ENCODE measurements at places on chromosomes 2 and 18.

- DNase-seq = no peak
Observed at GRCh38 chr2:217632043-217632442, 370.8 kb downstream of the TNS1 start.

DNA sequence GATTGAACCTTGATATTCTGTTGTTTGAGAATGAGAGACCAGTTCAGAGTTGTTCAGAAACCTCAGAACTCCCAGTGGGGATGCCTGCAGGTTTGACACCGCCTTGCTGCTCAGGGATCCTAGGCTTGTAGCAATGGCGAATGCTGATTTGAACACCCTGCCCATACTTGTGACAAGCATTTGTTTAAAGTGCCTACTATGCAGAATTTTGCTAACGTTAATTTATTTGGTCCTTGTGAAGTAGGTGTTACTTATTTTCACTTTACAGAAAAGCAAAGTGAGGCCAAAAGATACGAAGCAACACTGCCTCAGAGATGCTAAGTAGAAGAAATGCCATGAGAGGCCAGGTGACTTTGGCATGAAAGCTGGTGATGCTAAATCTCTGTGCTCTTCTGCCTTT lies 32.3 kb downstream of the STON1 start:
- DNase-seq = no peak

DNA sequence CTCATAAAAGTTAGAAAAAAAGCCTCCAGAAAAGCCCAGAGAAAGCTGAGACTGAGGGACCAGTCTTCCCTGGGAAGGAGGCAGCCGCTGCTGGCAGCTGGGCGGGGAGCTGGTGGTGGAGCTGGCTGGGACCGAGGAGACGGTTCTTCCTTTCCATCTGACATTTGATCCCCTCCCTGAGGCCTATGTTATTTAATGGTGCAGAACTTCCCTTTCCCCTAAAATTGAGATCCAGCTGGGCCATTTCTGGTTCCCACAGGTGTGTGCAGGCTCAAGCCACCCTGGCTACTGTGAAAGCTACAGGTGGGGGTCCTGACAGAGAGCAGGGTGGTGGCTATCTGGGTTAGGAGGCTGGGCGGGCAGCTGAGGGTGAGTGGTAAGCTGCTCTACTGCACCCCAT lies 81.5 kb upstream of the FZD7 start:
- no peak for DNase-seq

DNA sequence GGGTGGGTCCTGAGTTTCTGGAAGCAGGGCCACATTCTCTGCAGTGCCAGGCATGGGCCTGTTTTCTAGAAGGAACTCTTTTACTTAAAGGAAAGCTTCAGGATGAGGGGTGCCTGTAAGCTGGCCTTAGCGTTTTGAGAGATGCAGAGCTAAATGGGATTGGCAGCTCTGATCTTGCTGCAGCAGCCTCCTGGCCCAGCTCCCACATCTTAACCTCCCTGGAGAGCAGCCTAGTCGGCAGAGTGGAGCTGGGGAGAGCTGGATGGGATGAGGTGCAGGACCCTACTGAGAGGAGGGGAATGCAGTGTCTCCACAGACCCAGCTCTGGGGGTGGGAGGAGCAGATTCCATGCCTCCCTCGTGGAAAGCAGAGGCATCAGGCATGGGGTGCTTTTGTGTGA lies 52.0 kb downstream of the TMEM17 start:
- no peak for DNase-seq

GRCh38 chr2:164257742-164258141 lies 363.5 kb downstream of the GRB14 start:
- DNase-seq = peak; percentile 4

DNA sequence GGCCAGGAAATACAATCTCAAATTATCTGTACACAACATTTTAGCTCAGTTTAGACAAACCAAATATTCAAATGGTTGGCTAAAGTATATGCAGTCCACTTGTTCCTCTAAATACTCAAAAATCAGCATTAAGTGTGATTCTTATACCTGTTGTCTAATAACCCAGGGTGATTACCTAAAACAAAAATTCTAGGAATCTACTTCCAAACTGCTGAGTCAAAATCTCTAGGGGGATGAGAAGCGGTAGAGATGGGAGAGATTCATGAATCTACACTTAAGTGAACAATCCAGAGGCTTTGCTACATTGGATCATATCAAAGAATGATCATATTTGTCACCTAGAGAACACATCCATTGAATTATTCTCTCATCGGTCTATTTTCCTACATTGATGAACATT lies 420.9 kb upstream of the PKDCC start:
- DNase-seq = no peak

DNA sequence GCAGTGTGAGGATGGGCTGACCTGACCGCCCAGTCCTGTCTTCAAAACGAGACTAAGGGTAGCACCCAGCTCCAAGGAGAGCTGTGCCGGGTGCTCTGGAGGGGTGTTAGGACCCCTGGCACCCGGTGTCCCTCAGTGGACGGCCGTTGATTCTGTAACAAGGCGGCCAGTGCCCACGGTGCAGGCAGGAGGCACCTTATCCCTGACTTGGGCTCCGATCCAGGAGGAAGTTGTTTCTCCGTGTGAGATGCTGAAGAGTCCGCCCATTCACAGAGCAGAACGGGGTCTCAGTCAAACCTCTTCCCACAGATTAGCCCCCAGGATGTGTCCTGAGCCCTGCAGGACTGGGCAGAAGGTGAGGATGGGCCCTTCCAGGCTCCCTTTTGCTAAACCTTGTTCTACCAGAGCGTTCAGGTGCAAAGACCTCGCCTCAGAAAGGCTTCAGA lies 123.0 kb downstream of the NFATC1 start:
- DNase-seq = no peak

DNA sequence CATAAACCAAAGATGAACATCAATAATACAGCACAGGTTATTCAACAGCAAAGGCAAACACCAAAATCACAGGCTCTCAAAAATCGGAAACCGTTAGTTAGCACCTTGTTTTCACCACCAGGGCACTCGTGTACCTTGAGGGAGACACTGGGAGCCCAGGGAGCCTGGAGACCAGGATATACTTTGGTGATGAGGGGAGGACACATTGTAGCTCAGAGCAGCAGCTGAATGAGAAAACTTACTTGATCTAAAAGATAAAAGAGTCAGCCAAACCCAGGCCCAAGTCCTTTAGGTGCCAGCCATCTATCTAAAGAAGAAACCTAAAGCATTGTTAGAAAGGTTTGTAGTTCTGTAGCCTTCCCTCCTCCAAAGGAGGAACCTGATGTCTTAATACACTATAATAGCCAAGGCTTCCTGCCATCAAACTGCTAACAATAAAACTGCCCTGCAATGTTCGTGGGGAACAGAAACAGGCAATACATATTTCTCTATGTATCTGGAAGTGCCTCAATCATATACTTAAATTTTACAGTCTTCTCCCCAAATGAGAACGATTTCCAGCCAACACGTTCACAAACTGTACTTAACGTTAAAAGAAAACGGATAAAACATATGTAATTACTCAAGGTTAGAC lies 19.3 kb downstream of the BCL11A start:
- no peak for DNase-seq

DNA sequence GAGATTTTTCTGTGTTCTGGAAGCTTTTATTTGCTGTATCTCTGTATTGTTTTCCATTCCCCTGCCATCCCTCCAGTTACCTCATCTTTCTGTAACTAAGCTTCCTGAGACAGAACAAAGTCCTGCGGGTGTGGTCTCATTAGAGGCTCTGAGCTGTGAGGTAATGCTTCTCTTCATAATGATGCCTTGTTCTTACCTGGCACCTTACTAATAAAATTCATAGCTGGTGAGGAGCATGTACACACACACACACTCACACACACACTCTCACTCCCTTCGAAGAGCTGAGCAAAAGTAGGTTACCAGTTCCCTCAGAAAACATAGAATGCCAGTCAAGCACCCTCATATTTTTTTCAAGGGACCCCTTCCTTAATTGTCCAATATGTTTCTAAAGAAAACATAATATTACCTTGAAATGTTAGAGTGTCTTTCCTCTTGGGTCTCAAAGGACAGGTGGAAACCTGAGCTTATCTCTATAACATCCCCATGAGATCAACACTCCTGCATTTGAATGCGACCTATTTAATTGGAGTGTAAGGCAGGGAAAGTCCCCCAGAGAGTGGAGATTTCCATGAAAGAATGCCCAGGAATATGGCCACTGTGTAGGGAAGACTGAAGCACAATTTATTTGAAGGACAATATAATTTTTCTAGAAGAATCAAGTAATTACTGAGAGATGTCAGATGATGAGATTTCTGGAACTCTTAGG lies 161.6 kb upstream of the NCK2 start:
- no peak for DNase-seq

GRCh38 chr2:102397209-102397608 lies 25.8 kb upstream of the IL18RAP start:
- DNase-seq = no peak

DNA sequence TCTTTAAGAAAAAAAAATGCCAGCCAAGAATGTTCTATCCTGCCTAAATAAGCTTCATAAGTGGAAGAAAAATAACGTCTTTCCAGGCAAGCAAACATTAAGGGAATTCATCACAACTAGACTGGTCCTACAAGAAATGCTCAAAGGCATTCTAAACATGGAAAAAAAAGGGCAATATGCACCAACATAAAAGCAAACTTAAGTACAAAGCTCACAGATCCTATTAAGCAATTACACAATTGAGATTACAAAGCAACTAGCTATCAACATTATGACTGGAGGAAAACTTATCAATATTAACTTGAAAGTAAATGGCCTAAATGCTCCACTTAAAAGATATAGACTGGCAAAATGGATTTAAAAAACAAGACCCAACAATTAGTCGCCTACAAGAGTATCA lies 240.6 kb upstream of the CTAGE1 start:
- DNase-seq = no peak

- no peak for DNase-seq
Observed at GRCh38 chr18:28175150-28175929, 1.6 kb downstream of the CDH2 start.

DNA sequence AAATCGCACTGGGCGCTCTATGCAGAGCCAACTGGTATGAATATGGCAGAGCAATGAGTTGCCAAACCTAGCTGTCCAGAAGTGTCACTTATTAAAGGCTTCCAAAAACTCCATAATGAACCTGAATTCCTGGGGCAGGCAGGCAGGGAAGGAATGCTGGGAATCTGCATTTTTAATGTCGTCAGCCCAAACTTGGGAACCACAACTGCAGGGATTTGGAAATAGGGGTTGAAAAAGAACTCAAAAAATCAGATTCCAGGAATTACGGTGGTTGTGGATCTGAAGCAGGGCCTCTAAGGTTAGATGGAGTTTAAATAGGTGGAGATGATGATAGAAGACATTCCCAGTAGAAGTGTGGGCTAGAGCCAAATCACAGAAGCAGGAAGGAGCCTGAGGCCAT lies 15.0 kb downstream of the NCKAP5 start:
- no peak for DNase-seq

GRCh38 chr18:78871618-78872017 lies 108.0 kb upstream of the SALL3 start:
- no peak for DNase-seq

DNA sequence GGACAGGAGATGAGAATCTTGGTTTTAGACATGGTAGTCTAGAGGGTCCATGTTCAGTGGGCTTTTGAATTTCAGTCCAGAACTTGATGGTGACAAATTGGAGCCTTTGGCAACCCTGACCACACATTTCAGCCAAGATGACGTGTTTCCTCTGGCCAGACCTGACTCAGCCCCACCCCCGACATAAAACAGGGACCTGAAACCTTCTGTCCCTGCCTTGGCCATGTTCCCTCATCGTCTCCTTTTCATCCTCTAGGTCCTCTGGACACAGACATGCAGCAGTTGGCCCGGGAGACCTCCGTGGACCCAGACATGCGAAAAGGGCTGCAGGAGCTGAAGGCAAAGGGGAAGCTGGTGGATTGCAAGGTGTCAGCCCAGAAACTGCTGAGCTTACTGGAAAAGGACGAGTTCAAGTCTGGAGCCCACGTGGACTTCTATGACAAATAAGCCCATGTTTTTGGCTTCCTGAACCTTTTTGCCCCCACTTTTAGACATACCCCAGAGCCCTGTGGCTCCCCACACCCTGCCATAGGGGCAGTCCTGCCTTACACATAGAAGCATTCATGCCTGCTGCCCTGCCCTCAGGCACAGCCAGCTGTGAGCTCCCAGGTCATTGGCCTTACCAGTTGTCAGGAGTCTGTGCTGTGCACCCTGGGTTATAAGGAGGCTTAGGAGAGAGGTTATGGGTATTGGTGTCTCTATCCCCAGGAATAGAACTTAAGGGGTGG lies 4.0 kb downstream of the SPR start:
- DNase-seq = no peak

GRCh38 chr2:235504441-235505180 lies 10.8 kb downstream of the AGAP1 start:
- DNase-seq = no peak

- no peak for DNase-seq
Observed at GRCh38 chr2:49933711-49934110, 779.4 kb upstream of the FSHR start.

GRCh38 chr2:126971481-126972278 lies 73.0 kb downstream of the TEX51 start:
- DNase-seq = peak; percentile 65

DNA sequence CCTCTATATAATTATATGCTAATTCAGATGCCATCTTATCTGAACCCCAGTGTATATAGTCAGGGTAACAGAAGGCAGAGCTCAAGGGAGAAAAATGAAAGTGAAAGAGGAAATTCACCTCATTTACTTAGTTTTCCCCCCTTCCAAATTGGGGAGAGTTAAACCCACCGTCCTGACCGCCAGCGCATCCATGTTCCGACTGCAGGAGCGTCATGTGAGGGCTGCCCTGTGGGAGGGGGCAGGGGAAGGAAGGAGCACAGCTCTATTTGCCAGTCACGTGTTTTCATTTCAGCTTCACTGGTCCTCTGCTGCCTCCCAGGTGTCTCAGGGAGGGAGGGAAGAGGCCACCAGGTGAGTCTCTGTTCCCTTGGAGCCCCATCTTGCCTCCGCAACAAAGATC lies 13.2 kb downstream of the CNNM4 start:
- peak; percentile 59 for DNase-seq

DNA sequence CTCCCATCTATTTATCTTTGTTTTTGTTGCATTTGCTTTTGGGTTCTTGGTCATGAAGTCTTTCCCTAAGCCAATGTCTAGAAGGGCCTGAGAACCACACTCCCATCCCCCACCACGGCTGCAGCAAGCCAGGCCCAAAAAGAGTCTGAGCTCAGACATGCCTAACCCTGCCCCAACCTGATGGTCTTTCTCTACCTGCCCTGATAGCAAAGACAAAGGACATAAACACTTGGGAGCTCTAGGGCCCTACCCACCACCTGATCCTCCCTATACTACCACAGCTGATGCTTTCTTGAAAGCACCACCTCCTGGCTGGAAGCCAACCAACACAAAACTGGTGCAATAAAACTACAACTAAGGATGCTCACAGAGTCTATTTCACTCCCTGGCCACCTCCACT lies 233.4 kb downstream of the WDR7 start:
- peak; percentile 30 for DNase-seq

GRCh38 chr18:59560556-59560955 lies 136.7 kb downstream of the CCBE1 start:
- DNase-seq = no peak

DNA sequence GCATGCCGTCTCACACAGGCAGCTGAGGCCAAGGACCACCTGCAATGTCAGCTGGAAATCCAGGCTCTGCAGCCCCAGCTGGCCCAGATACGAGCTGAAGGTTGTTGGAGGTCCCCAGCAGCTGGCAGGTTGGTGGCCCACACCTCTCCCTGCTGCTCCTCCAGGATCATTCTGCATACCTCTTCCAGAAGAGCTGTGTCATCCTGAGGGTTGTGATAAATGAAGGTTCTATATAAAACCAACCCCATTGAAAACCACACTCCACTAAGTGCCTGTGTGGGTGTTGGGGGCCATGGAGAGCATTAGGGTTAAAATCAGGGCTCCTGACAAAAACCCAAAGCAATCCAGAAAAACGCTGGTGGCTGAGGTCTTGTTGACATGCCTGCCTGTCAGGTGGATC lies 50.4 kb downstream of the C1QL2 start:
- no peak for DNase-seq
